ENCODE measurements at places on chromosomes 1 and 21. TPM values are rescaled to one million over a fixed set of nuclear protein-coding genes. Genes with fewer than 3 reads are reported as not detected.
A peak's percentile ranks its signal among the peaks of the same experiment; 100 is the strongest.

- no peaks in the 10 kb centered on the region for H3K36me3 ChIP-seq
- no peak for DNase-seq
- no peak overlapping the region for H3K4me3 ChIP-seq
- H3K27me3 ChIP-seq: peaks cover 2% of the 10 kb centered on the region
- no peak overlapping the region for H3K27ac ChIP-seq
Observed at GRCh38 chr1:101407505-101408211, 170.8 kb downstream of the S1PR1 start.

GRCh38 chr1:107339775-107340174 is 198.9 kb downstream of the NTNG1 start:
- DNase-seq: no peak
- H3K36me3 ChIP-seq: no peaks in the 10 kb centered on the region
- H3K4me1 ChIP-seq: no peaks in the 10 kb centered on the region
- no peak overlapping the region for H3K4me3 ChIP-seq
- H3K27ac ChIP-seq: no peak overlapping the region

- H3K27ac ChIP-seq: no peak overlapping the region
- H3K36me3 ChIP-seq: peaks cover 5% of the 10 kb centered on the region
- DNase-seq: no peak
- no peaks in the 10 kb centered on the region for H3K27me3 ChIP-seq
Observed at GRCh38 chr1:236275061-236275460, 6.7 kb downstream of the ERO1B start.

DNA sequence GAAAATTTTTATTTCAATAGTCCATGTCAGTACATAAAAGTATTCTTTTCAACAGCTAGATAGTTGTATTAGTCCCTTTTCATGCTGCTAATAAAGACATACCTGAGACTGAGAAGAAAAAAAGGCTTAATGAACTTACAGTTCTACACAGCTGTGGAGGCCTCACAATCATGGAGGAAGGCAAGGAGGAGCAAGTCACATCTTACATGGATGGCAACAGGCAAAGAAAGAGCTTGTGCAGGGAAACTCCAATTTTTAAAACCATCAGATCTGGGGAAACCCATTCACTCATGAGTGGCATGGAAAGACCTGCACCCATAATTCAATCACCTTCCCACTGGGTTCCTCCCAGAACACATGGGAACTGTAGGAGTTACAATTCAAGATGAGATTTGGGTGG is 50.7 kb downstream of the PTGFR start:
- H3K36me3 ChIP-seq: no peaks in the 10 kb centered on the region
- no peak overlapping the region for H3K27ac ChIP-seq
- no peak overlapping the region for H3K4me3 ChIP-seq
- no peaks in the 10 kb centered on the region for H3K4me1 ChIP-seq
- H3K27me3 ChIP-seq: peaks cover 3% of the 10 kb centered on the region

GRCh38 chr1:118303064-118303463 is 118.0 kb upstream of the SPAG17 start:
- no peaks in the 10 kb centered on the region for H3K27me3 ChIP-seq
- no peak for DNase-seq
- no peaks in the 10 kb centered on the region for H3K4me1 ChIP-seq
- H3K4me3 ChIP-seq: no peak overlapping the region

DNA sequence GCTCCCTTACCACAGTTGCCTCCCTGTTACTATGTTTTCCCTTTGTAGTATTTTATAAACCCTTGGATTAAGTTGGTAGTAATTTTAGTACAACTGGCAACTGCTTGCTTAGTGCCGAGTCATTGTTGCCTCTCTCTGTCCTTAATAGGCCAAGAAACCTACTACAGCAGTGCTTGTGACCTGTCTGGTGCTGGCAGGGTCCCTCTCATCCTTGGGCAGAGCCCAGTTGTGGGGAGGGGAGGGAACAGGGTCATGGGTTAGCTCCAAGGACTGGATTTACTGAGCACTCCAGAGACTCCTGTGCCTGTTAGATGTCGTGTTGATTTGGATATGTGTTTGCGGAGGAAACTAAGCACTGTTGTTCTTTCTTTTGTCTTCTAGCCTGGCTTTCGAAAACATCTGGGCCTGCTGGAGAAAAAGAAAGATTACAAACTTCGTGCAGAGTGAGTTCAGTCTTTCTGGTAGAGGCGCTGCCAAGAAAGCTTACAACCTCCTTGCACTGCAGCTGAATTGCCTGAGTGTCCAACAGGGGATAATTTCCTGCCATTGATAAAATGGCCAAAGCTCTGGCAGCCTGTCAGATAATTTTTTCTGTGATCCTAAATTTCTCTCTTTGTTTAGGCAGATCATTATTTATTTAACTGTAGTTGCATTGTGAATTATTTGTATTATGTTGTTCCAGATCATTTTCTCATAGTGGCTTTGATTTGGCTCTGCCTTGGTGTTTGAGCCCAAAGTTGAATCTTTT is 3.6 kb downstream of the UTP11 start:
- H3K4me3 ChIP-seq: no peak overlapping the region
- H3K27me3 ChIP-seq: no peaks in the 10 kb centered on the region
- H3K27ac ChIP-seq: peak overlapping the region; percentile 68
- H3K36me3 ChIP-seq: peaks cover 51% of the 10 kb centered on the region
- H3K4me1 ChIP-seq: peaks cover 46% of the 10 kb centered on the region

- no peaks in the 10 kb centered on the region for H3K4me1 ChIP-seq
- H3K27ac ChIP-seq: no peak overlapping the region
- peaks cover 4% of the 10 kb centered on the region for H3K27me3 ChIP-seq
- no peak overlapping the region for H3K4me3 ChIP-seq
- no peaks in the 10 kb centered on the region for H3K36me3 ChIP-seq
- no peak for DNase-seq
Observed at GRCh38 chr21:25863747-25864146, 129.0 kb downstream of the GABPA start.

GRCh38 chr1:106907795-106908194 is 148.7 kb upstream of the PRMT6 start:
- no peaks in the 10 kb centered on the region for H3K27me3 ChIP-seq
- no peak overlapping the region for H3K27ac ChIP-seq

DNA sequence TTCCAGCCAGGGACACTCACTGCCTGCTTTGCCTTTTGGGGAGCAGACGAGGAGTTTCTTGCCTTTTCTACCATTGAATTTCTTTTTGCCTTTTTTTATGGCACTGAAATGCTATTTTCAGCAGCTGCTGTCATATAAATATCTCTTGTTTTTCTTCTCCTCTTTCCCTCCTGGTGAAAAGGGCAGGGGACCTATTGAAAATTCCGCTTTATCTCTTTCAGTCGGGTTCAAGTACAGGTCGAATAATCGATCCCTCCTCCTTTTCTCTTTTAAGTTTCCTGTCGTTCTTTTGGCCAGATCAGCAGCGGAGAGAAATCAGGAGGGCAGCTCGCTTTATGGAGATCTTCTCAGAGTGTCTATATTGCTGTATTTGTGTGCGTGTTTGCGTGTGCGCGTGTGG is 67.4 kb upstream of the CASZ1 start:
- DNase-seq: no peak
- H3K36me3 ChIP-seq: no peaks in the 10 kb centered on the region
- no peak overlapping the region for H3K4me3 ChIP-seq
- no peak overlapping the region for H3K27ac ChIP-seq
- peaks cover 41% of the 10 kb centered on the region for H3K27me3 ChIP-seq
- H3K4me1 ChIP-seq: peaks cover 9% of the 10 kb centered on the region

GRCh38 chr1:116006486-116006964 is 30.2 kb downstream of the SLC22A15 start:
- peaks cover 10% of the 10 kb centered on the region for H3K4me1 ChIP-seq
- no peaks in the 10 kb centered on the region for H3K27me3 ChIP-seq
- H3K36me3 ChIP-seq: no peaks in the 10 kb centered on the region

GRCh38 chr1:98364544-98364943 is 297.0 kb upstream of the SNX7 start:
- H3K36me3 ChIP-seq: no peaks in the 10 kb centered on the region
- no peaks in the 10 kb centered on the region for H3K27me3 ChIP-seq
- H3K27ac ChIP-seq: no peak overlapping the region
- H3K4me1 ChIP-seq: no peaks in the 10 kb centered on the region
- DNase-seq: no peak

Gene TMEM82
- total RNA-seq: not detected

Gene CFH
- total RNA-seq: 0.38 TPM

Gene KTI12
- 13.4 TPM for total RNA-seq

Gene RNF186
- not detected for total RNA-seq

Gene SPATA46
- total RNA-seq: not detected
